ENCODE measurements at places on chromosomes 7 and 10. TPM values are rescaled to one million over a fixed set of nuclear protein-coding genes. Genes with fewer than 3 reads are reported as not detected.

OPN1SW gene
- total RNA-seq: not detected

CALML3 gene
- total RNA-seq: not detected

CFTR gene
- total RNA-seq: not detected

GRCh38 chr7:93977211-93977950 lies 26.8 kb downstream of the BET1 start:
- H3K27me3 ChIP-seq: no peaks in the 10 kb centered on the region
- peaks cover 2% of the 10 kb centered on the region for H3K4me1 ChIP-seq
- no peak overlapping the region for H3K4me3 ChIP-seq
- H3K27ac ChIP-seq: no peak overlapping the region
- no peak for DNase-seq

- no peak overlapping the region for H3K4me3 ChIP-seq
- no peak for DNase-seq
- H3K4me1 ChIP-seq: peaks cover 18% of the 10 kb centered on the region
- no peaks in the 10 kb centered on the region for H3K36me3 ChIP-seq
Observed at GRCh38 chr10:4059471-4060138, 274.6 kb upstream of the KLF6 start.

DNA sequence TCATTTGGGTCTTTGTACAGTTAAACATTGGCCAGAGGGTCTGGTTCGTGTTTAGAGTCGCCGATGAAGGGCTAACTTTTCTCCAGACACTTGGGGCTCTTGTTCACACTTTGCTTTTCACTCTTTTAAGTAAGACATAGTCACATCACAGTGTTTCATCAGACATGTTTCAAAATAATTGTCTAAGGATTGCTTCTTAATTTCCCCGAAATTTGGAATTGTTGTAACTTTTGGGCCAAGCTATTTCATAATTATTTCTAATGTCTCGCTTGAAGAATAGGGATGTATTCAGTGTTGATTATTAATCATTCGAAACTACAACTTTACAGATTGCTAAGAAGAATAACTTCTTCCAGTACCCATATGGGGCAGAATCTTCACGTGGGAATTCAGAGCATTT lies 92.8 kb downstream of the TCF7L2 start:
- peaks cover 12% of the 10 kb centered on the region for H3K27me3 ChIP-seq
- no peak overlapping the region for H3K27ac ChIP-seq
- DNase-seq: no peak
- H3K4me1 ChIP-seq: no peaks in the 10 kb centered on the region
- H3K36me3 ChIP-seq: no peaks in the 10 kb centered on the region
